ENCODE measurements at places on chromosomes 2 and 18.

GRCh38 chr2:180607514-180608049, 372.8 kb upstream of the UBE2E3 start:
- no peak for DNase-seq

DNA sequence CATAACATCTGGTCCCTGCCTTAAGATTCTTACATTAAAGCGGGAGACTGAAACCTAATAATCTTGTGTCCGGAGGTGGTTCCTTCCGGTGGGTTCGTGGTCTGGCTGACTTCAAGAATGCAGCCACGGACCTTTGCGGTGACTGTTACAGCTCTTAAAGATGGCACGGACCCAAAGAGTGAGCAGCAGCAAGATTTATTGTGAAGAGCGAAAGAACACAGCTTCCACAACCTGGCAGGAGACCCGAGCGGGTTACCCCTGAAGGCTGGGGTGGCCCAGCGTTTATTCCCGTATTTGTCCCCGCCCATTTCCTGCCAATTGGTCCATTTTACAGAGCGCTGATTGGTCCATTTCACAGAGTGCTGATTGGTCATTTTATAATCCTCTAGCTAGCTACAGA, 122.3 kb upstream of the SIX2 start:
- DNase-seq = no peak

GRCh38 chr18:62239475-62239874, 52.4 kb downstream of the RELCH start:
- DNase-seq = no peak

- no peak for DNase-seq
These were observed 75.0 kb downstream of the EMILIN2 start for GRCh38 chr18:2921778-2922177.

GRCh38 chr2:25521126-25521525, 152.3 kb downstream of the DTNB start:
- no peak for DNase-seq

GRCh38 chr2:164747783-164748433, 93.7 kb downstream of the COBLL1 start:
- DNase-seq = no peak

DNA sequence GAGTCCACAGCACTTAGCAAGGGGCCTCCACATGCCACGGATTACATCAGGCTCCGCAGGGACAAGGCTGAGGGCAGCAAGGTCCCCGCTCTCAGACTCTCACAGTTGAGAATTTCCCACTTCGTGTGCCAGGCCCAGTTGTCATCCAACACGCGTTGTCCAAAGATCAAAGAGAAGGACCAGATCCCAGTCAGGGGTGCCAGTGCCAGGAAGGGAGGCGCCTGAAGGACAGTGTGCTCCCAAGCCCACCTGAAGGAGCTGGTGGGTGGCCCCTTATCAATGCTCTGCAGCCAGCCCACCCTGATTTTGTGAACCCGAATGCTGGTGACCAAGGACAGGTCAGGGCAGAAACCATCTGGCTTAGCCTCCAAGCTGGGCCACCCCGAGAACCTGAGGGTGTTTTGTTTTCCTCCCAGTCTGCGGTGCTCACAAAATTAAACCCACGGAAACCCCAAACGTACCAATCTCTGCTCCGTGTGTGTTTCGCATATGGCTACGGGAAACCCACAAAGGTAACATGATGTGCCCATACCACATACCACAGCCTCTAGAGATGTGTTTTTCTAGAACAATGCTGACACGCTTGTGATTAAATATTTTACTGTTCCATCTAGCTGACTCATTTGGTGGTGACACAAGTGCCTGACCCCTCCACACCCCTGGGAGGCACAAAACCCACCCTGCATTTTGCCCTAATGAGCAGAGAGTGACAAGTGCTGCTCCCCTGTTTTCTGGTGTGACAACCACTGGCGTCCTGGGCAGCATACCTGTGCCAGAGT, 24.5 kb downstream of the CRACDL start:
- no peak for DNase-seq

GRCh38 chr18:35993013-35993412, 20.5 kb downstream of the RMP24 start:
- no peak for DNase-seq

DNA sequence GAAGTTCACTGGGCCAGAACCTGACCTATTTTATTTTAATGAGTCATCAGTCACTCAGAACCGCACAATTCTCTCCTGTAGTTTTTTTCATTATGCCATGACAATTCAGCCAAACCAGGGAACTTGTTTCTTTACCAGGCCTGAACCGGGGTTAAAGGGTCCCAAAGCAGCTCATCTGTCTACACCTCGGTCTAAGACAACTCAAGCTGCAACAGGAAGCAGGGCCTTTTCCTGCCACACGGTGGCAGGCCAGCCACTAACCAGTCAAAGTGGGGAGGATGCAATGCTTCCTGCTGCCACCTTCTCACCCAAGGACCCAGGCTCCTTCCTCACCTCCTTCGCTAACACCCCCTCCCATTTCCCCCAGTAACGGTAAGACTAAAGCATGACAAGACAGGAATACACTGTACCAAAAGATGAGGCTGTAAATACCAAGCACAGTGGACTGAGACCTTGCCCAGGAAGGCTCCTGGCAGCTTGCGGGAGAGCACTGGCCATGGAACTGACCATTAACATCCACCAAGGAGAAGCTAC, 56.7 kb upstream of the ACKR3 start:
- DNase-seq = peak; percentile 31
